ENCODE measurements at places on chromosomes 1 and 21.

GRCh38 chr1:200692316-200692715 lies 22.6 kb upstream of the DDX59 start:
- no peak for DNase-seq

GRCh38 chr1:170939476-170939875 lies 4.1 kb downstream of the MROH9 start:
- no peak for DNase-seq

GRCh38 chr1:239274242-239274830 lies 112.0 kb upstream of the CHRM3 start:
- DNase-seq, result no peak

DNA sequence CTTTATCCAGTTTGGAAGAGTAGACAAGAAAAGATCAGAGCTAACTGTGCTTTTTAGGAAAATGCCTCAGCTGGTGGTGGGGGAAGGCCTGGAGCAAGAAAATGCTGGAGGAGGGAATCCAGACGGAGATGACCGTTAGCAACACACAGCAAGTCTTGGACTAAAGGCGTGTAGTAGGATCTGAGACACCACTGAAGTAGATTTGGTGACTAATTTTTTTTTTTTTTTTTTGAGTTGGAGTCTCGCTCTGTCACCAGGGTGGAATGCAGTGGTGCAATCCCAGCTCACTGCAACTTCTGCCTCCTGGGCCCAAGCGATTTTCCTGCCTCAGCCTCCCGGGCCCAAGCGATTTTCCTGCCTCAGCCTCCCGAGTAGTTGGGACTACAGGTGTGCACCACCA lies 41.2 kb downstream of the LPAR3 start:
- no peak for DNase-seq

- DNase-seq, result peak; percentile 26
These were observed 29.4 kb upstream of the GCLM start for GRCh38 chr1:93938461-93939145.

- DNase-seq, result no peak
These were observed 50.1 kb downstream of the MRPL39 start for GRCh38 chr21:25557180-25557579.

DNA sequence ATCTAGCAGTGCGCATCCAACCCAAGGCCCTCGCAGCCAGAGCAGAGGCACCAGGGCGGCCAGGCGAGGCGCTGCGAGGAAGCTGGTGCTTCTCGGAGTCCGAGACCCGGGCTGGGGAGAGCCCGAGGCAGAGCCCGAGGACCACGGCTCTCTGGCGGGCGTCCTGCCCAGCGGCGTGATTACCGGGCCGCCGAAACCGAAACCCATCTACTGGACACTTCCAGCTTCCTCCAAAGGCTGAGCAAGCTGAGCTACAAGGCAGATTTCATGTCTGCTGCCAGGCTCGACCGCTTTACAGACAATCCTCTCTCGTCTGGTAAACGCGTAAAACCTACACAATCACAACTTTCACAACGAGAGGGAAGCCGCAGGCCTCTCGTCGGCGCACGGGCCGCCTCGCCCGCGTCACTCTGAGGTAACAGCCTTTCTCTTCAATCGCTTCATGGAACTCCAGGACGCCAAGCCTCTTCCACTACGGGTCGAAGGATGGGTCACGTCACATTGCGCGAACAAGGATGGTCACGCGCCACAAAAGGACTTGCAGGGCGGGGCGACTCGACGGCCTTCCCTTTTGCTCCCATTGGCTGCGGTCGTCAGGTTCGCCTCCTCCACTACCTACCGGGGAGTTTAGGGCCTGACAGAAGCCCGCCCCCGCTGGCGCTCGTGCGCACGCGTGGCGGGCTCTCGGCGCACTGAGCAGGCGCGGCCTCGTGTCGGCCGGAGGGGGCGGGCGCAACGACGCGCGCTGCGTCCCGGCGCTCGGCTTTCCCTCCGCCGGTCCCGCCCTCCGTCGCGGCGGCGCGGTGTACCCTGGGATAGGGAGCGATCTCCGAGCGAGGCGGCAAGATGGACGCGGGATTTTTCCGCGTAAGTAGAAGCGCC lies at the start of gene SRRM1:
TSS of gene SRRM1 (plus strand) at position 822 of the 882 bp plus-strand sequence. CDS start at position 847, 25 bp downstream.
- DNase-seq, result peak; percentile 100

GRCh38 chr1:11142618-11143391 lies 43.1 kb upstream of the EXOSC10 start:
- DNase-seq, result no peak

GRCh38 chr1:176950736-176951324 lies 213.7 kb downstream of the ASTN1 start:
- DNase-seq, result no peak

- DNase-seq, result peak; percentile 60
These were observed 23.6 kb downstream of the ZBTB18 start for GRCh38 chr1:244074559-244075171.
